MCF 10A (cell line): ENCODE measurements at places on chromosomes 12 and 14. TPM values are rescaled to one million over a fixed set of nuclear protein-coding genes. Genes with fewer than 3 reads are reported as not detected.

WSCD2 gene
- total RNA-seq: not detected in 2 replicates

OTX2 gene
- not detected in 2 replicates for total RNA-seq

GPR135 gene
- total RNA-seq: 7.6 and 7.7 TPM in 2 replicates

MIPOL1 gene
- 16.0 and 16.3 TPM in 2 replicates for total RNA-seq

FAR2 gene
- total RNA-seq: 1.7 TPM in 2 replicates

KCNH5 gene
- total RNA-seq: not detected in 2 replicates

MFAP5 gene
- total RNA-seq: 0.64 and 1.6 TPM in 2 replicates

NEDD1 gene
- total RNA-seq: 23.0 and 23.5 TPM in 2 replicates

ABCD2 gene
- total RNA-seq: 0.20 and 0.42 TPM in 2 replicates

TMEM117 gene
- 3.2 and 4.3 TPM in 2 replicates for total RNA-seq

NEMF gene
- total RNA-seq: 55.0 and 57.7 TPM in 2 replicates
